ENCODE measurements at places on chromosomes 1 and 21. TPM values are rescaled to one million over a fixed set of nuclear protein-coding genes. Genes with fewer than 3 reads are reported as not detected.

- DNase-seq: no peak
These were observed 927 bp downstream of the UAP1 start for GRCh38 chr1:162562470-162562828.

BRDT gene
- total RNA-seq: not detected

- no peak for DNase-seq
These were observed 23.8 kb downstream of the PTPRF start for GRCh38 chr1:43554444-43554992.

DNA sequence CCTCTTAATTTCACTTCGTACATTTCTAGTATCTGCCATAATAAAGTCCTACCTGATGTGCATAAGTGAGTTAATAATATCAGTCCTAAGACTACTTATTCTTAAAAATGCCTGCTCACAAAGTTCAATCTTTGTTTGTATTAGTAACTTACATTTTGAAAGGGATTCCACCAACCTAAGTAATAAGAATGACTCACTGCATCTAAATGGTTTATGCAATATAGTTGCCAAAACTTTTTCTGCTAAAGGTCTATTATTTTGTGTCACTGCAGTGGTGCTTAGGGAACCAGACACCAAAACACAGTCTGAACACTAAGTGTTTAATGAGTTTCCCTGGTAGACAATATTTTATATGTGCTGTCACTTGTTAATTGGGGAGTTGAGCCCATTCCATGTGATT is 1.8 kb downstream of the ZNF669 start:
- no peak for DNase-seq

All from CD8-positive, alpha-beta memory T cell (primary cell).